CD4-positive, alpha-beta T cell (primary cell): ENCODE measurements at places on chromosomes 1 and 21. TPM values are rescaled to one million over a fixed set of nuclear protein-coding genes. Genes with fewer than 3 reads are reported as not detected.

- DNase-seq = no peak
- no peaks in the 10 kb centered on the region for H3K27me3 ChIP-seq
- H3K4me1 ChIP-seq = peaks cover 7% of the 10 kb centered on the region
- H3K27ac ChIP-seq = no peak overlapping the region
- no peaks in the 10 kb centered on the region for H3K36me3 ChIP-seq
Measured at GRCh38 chr1:17635811-17636210, 96.3 kb downstream of the ARHGEF10L start.

DNA sequence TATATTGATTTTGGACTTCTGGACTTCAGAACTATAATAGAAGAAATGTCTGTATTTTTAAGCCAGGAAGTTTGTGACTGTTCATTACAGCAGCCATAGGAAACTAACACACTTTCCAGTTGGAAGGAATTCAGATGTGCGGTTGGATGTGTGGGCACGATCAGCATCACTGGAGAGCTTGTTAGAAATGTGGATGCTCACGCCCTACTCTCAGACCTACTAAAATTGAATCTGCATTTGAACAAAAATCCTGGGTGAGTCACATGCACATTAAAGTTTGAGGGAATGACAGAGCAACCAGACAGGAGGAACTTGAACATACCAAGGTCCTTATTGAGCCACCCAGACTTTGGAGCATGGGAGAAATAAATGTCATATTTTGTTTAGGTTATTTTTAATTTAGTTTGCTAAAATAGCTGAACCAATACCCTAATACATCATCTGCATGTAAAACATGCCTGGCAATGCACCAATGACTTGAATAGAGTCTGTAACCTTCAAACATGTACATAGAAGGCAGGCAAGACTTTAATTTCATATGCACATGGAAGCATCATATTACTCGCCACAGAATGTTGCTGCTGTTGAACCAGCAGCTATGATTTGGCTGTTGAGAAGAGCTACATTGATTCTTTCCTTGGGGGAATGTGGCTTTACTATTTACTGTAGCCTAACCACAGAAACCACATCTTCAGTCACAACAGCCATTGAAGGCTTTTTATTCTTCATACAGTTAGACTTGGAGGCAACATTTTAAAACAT is 346.2 kb downstream of the BARHL2 start:
- DNase-seq = no peak
- H3K27ac ChIP-seq = no peak overlapping the region
- H3K4me1 ChIP-seq = no peaks in the 10 kb centered on the region
- no peak overlapping the region for H3K4me3 ChIP-seq
- no peaks in the 10 kb centered on the region for H3K27me3 ChIP-seq
- no peaks in the 10 kb centered on the region for H3K36me3 ChIP-seq

Gene PLEKHA6
- 0.53 TPM for total RNA-seq

DNA sequence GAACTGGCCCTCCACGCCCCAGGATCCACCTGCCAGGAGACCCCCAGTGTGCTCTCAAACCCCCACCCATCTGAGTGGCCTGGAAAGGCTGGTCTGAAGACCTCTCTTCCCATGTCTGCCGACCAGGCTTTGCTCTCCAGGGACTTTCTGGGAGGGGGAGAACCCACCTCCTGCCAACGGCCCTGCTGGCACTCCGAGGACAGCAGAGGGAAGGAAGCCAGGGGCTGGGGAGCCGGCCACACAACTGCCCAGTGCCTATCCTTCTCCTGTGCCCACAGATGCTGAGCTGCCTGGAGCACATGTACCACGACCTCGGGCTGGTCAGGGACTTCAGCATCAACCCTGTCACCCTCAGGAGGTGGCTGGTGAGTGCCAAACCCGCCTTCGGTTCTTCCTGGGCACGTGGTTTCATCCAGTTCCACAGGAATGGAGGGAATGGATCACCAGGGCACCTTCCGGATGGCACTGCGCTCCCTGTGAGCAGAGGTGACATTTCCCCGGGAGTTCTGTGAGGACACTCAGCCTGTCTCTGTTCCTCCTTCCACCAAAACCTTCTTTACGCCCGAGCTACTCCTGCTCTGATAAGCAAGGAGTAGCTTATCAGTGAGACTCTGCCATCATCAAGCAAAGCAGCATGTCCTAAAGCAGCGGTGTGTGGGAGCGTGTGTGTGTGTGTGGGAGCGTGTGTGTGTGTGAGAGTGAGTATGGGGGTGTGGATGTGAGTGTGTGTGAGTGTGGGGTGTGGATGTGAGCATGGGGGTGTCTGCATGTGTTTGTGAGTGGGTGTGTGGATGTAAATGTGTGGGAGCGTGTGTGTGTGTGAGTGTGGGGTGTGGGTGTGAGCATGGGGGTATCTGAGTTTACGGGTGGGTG is 105.5 kb downstream of the PDE9A start:
- no peaks in the 10 kb centered on the region for H3K4me1 ChIP-seq
- H3K4me3 ChIP-seq = no peak overlapping the region
- H3K27ac ChIP-seq = no peak overlapping the region
- peaks cover 14% of the 10 kb centered on the region for H3K36me3 ChIP-seq
- DNase-seq = no peak

DNA sequence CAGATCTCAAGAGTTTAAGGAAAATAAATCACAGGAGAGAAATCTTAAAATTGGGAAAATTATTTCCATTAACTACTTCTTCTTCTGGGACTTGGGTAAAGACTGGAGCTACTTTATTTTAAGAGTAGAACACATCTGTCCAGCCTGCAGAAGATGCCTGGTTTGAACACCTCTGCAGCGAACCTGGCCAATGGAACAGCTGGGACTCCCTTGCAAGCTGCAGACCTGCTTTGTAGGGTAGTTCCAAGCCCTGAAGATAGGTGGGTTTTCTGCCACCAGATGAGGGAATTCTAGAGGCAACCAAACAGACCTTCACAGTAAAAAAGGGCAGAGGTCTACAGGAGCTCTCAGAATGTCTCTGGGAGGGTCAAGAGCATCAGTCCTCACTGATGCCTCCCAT is 86.5 kb upstream of the CACNA1E start:
- H3K4me1 ChIP-seq = peaks cover 79% of the 10 kb centered on the region
- H3K36me3 ChIP-seq = no peaks in the 10 kb centered on the region
- DNase-seq = no peak
- no peaks in the 10 kb centered on the region for H3K27me3 ChIP-seq
- no peak overlapping the region for H3K27ac ChIP-seq

Gene ALX3
- not detected for total RNA-seq

GRCh38 chr1:217274927-217275654 is 355.8 kb downstream of the GPATCH2 start:
- H3K36me3 ChIP-seq = no peaks in the 10 kb centered on the region
- H3K4me3 ChIP-seq = no peak overlapping the region
- no peak overlapping the region for H3K27ac ChIP-seq
- H3K27me3 ChIP-seq = no peaks in the 10 kb centered on the region

Gene C1orf115
- total RNA-seq = 0.73 TPM

Gene SLC9C2
- not detected for total RNA-seq

DNA sequence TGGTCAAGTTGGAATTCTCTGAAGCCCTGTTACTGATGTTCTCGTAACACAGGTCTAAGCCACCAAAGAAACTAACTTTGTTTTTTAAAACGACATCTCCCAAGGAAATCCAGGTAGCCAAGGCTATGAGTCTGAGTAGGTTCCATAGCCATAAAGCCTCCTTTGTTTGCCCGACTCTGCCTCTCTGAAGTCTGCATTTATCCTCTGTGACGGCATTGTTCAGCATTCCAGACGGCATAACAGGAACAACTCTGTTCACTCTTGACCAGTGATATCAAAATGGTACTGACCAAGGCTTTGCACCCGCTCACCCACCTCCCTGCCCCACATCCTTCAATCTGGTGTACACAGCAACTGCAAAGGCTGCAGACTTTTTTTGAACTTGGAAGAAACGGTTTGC is 14.8 kb downstream of the URB1 start:
- H3K27me3 ChIP-seq = no peaks in the 10 kb centered on the region
- H3K4me1 ChIP-seq = no peaks in the 10 kb centered on the region
- no peak overlapping the region for H3K27ac ChIP-seq
- H3K4me3 ChIP-seq = no peak overlapping the region
- H3K36me3 ChIP-seq = peaks cover 64% of the 10 kb centered on the region

GRCh38 chr1:6385488-6386191 is 7.9 kb downstream of the ACOT7 start:
- H3K36me3 ChIP-seq = no peaks in the 10 kb centered on the region
- H3K27me3 ChIP-seq = no peaks in the 10 kb centered on the region
- no peaks in the 10 kb centered on the region for H3K4me1 ChIP-seq
- H3K27ac ChIP-seq = no peak overlapping the region
- no peak for DNase-seq

- H3K4me1 ChIP-seq = peaks cover 44% of the 10 kb centered on the region
- H3K27me3 ChIP-seq = no peaks in the 10 kb centered on the region
- peak overlapping the region; percentile 85 for H3K27ac ChIP-seq
- H3K4me3 ChIP-seq = peak overlapping the region; percentile 84
Measured at GRCh38 chr1:36397083-36397377, 678 bp downstream of the LSM10 start.

Gene GCSAML
- not detected for total RNA-seq

DNA sequence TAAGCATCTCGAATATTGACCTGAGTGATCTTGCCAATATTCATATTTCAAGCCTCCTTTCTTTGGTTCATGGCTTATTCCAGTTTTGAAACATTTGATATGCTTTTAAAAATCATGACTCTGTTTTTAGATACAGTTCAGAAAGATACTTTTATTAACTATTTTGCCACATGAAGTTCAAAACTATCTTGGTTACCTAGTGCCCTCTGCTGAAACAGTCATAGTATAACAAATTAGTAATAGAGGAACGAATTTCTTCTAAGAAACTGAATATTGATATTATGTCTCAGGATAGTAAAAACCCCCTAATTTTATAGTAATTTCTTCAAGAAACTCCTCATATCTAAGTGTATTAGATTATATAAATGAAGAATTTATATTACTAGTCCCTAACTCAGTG is 52.6 kb upstream of the RC3H1 start:
- no peaks in the 10 kb centered on the region for H3K27me3 ChIP-seq
- DNase-seq = no peak
- H3K27ac ChIP-seq = no peak overlapping the region
- H3K4me3 ChIP-seq = no peak overlapping the region
- no peaks in the 10 kb centered on the region for H3K4me1 ChIP-seq

Gene DISP1
- 1.6 TPM for total RNA-seq

Gene PRELP
- not detected for total RNA-seq

DNA sequence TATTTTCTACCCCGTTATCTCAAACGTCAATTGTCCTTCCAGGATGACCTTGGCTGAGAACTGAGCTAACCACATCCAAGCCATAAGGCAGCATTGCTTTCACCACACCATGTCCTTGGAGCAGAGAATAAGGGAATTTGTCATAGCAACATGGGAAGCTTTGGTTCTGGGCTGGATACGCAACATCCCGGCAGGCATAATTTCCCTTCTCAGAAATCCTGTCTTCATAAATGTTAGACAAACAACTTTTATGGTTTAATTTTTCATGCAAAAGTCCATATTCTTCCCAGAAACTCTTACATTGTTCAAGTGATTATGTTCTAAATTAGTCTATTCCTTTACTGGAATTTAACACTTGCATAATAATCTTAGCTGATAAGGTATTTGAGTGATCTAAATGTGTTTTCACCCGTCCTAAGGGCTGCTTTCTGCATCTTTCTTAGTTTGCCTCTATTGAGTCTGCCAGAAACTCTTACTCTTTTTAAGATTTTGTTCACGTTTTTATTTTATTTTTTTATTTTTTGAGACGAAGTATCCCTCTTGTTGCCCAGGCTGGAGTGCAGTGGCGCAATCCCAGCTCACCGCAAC is 51.8 kb downstream of the KCNJ15 start:
- H3K36me3 ChIP-seq = no peaks in the 10 kb centered on the region
- no peak overlapping the region for H3K27ac ChIP-seq
- no peaks in the 10 kb centered on the region for H3K27me3 ChIP-seq
- DNase-seq = no peak
- H3K4me3 ChIP-seq = no peak overlapping the region
- H3K4me1 ChIP-seq = no peaks in the 10 kb centered on the region

GRCh38 chr1:27596261-27596660 is 7.7 kb downstream of the AHDC1 start:
- no peaks in the 10 kb centered on the region for H3K36me3 ChIP-seq
- peaks cover 68% of the 10 kb centered on the region for H3K4me1 ChIP-seq
- no peaks in the 10 kb centered on the region for H3K27me3 ChIP-seq
- no peak overlapping the region for H3K4me3 ChIP-seq
- DNase-seq = no peak
- H3K27ac ChIP-seq = no peak overlapping the region

DNA sequence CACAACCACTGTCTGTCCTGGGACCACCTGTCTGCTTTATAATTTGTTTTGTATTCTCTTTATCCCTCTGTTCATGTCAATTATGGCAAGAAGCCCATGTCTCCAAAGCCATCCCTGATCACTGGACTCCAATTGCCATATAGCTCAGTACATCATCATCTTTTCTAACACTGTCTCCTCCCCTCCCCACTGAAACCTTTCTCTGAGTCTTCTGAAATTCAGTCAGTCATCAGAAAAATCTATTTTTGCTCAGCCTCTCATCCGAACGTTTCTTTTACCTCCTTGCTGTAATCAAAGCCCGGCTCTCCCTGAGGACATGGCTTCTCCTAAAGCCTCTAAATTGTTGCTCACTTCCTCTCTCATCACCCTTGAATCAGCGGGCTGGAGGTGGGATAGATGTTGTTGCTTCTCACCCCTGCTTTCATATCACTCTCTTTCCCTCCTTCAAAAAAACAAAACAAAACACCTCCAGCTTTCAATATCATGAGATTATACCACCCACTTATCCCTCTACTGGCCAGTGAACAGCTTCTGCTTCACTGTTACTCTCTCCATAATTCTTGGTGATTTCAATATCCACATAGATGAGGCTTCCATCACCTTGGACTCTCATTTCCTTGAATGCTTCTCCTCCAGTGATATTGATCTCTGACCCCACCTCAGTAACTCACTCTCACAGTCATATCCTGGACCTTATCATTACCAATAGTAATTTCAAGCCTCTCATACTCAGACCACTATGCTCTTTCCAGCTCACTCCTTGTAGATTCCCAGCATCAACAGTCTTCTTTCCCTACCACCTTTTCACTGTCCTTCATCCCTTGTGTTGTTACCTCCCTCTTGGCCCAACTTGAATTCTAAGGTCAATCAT is 27.8 kb downstream of the RAB3B start:
- no peaks in the 10 kb centered on the region for H3K4me1 ChIP-seq
- no peaks in the 10 kb centered on the region for H3K36me3 ChIP-seq
- H3K4me3 ChIP-seq = no peak overlapping the region
- no peaks in the 10 kb centered on the region for H3K27me3 ChIP-seq
- H3K27ac ChIP-seq = no peak overlapping the region
- no peak for DNase-seq

Gene RHD
- total RNA-seq = not detected

Gene WNT9A
- total RNA-seq = not detected

DNA sequence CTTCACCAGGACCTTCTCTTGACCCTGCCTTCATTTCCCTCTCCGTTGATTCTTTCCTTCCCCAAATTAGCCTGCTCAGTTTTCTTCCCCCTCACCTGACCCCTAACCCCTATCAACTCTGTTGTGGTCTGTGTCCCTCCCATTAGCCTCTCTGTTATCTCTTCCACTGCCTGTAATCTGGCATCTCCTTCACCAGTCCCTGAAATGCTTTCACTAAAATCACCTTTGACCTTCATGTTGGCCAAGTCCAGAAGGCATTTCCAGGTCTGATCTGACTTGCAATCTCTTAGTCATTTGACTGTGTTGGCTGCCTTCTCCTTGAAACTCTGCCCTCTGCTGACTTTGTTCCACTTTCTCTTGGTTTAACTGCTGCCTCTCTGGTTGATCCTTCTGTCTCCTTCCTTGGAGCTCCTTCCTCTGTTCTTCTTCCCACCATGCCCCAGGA is 28.2 kb downstream of the ATP8B2 start:
- peaks cover 40% of the 10 kb centered on the region for H3K4me1 ChIP-seq
- no peaks in the 10 kb centered on the region for H3K27me3 ChIP-seq
- H3K4me3 ChIP-seq = peak overlapping the region; percentile 64
- H3K36me3 ChIP-seq = peaks cover 22% of the 10 kb centered on the region
- DNase-seq = no peak

Gene RIMKLA
- total RNA-seq = 0.11 TPM

GRCh38 chr1:118209648-118210047 is 24.6 kb upstream of the SPAG17 start:
- no peak for DNase-seq
- no peaks in the 10 kb centered on the region for H3K4me1 ChIP-seq
- no peaks in the 10 kb centered on the region for H3K27me3 ChIP-seq
